ENCODE measurements at places on chromosomes 1 and 21.

DNA sequence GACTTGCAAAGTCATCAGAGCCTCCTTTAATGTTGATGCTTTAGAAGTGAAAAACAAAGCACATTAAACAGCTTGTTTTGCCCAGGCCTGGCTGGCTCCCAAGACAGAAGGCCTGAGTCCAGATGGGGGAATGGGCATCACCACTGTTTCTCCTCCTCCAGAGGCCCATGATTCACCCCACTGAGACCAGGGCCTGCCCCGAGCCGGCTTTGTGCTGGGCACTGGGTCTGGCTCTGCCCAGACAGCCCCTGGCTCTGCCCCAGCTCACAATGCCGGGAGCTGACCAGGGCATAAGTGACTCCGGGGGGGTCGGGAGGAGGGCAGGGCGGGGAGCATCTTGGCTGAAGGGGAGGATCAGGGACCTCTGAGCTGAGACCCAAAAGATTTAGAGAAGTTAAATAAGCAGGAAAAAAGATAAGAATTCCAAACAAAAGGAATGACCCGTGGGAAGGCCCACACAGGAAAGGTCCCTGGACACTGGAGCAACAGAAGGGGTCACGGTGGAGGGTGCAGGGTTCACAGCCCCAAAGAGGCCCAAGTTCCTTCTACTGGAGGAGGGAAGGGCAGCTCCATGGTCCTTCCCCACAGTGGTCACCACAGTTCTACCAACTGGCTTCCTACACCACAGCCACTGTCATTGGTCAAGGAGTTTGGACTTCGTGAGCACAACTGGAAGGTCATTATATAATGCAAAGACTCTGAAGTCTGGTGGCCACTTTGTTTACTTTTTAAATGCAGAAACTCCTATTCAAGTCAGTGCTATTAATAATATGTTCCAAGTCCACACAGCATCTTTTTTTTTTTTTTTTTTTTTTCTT lies 5.5 kb downstream of the C2CD2 start:
- no peak for DNase-seq

- no peak for DNase-seq
These were observed 98.8 kb downstream of the RABGAP1L start for GRCh38 chr1:174258148-174258550.

DNA sequence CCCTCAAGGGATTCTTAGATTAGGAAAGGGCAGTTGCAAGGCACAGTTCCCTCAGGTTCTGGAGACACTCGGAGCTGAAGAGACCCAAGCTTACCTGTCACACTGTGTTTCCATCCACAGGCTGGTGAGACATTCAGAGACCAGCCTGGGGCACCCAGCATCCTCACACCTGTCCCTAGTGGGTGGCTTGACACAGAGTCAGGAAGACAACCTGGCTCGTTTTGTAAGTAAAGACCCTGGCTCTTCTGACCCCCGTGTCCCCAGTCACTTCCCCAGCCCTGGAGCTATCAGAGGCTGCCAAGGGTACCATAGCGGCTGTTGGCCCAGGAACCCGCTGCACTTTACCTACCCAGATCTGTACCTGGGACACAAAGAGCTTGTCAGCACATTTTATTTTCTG lies 409.8 kb downstream of the MATN1 start:
- no peak for DNase-seq

GRCh38 chr1:90356101-90356500 lies 361.0 kb downstream of the BARHL2 start:
- no peak for DNase-seq

DNA sequence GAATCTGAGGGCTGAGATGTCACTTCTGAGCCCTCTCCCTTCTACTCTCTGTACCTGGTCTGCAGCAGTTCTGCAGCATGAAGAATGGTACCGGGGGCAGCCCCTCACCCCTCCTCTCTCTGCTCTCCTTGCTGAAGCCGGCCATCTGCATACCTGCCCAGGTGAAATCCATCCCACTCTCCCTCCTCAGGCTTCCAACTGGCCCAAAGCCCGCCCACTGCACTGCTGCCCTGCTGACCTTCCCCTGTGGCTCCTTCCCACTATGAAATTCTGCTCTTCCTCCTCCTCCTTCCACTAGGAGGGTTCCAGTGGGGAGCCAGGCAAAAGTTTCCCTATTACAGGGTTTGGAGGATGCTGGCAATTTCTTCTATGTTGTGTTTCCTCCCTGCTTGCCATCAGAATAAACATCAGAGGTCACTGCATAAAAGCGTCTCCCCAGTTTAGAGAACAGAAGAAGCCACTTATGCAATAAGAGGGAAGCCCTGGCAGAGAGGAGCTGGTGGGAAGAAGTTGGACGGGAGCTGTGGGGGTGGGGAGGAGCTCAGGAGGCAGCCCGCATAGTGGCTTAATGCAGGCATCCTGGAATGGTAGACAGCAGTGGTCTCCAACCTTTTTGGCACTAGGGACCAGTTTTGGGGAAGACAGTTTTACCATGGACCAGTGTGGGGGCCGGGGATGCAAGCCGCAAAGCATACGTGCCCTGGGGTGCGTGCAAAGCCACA lies 30.3 kb downstream of the TMCO4 start:
- no peak for DNase-seq

All from CD8-positive, alpha-beta T cell (primary cell).